ENCODE measurements at places on chromosomes 1 and 21. TPM values are rescaled to one million over a fixed set of nuclear protein-coding genes. Genes with fewer than 3 reads are reported as not detected.

DNA sequence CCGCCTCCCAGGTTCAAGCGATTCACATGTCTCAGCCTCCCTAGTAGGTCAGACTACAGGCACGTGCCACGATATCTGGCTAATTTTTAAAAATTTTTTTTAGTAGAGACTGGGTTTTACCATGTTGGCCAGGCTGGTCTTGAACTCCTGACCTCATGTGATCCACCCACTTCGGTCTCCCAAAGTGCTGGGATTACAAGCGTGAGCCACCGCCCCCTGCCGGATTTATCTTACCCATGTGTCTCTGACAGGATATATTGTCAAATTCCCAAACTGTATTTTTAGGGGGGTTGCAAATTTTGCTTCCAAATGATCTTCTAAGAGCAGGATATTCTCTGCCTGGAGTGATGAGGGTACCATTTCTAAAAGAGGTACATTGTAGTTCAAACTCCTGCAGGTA lies 74.3 kb downstream of the KIF26B start:
- DNase-seq: no peak

- no peak for DNase-seq
Observed at GRCh38 chr1:79100385-79100784, 93.9 kb upstream of the ADGRL4 start.

- DNase-seq: no peak
Observed at GRCh38 chr1:175118375-175119367, 51.0 kb downstream of the TNN start.

- DNase-seq: peak; percentile 42
Observed at GRCh38 chr1:19799230-19800075, at the start of gene TMCO4. Gene TMCO4 (minus strand): TSS chr1:19799916. CDS start chr1:19780758, 19,158 bp downstream.

GRCh38 chr1:196056966-196057365 lies 551.3 kb downstream of the KCNT2 start:
- no peak for DNase-seq

DNA sequence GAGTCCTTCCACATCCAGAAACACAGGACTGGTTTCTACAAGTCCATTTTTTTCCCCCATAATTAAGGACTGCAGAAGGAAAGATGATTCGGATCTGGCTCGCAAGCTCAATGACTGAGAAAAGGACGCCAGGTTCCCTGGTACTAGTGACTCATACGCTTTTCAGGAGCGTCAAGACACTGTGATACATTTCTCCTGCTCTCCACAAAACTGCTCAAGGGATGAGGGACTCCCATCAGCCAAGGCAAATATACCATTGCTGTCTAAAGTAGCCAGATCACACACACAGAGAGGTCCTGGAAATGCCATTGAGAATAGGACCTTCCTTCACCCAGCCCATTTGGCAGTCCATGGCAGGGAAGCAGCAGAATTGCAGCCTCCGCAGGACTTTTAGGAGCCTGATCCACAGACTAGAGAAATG lies 253.6 kb upstream of the IRF2BP2 start:
- no peak for DNase-seq

DNA sequence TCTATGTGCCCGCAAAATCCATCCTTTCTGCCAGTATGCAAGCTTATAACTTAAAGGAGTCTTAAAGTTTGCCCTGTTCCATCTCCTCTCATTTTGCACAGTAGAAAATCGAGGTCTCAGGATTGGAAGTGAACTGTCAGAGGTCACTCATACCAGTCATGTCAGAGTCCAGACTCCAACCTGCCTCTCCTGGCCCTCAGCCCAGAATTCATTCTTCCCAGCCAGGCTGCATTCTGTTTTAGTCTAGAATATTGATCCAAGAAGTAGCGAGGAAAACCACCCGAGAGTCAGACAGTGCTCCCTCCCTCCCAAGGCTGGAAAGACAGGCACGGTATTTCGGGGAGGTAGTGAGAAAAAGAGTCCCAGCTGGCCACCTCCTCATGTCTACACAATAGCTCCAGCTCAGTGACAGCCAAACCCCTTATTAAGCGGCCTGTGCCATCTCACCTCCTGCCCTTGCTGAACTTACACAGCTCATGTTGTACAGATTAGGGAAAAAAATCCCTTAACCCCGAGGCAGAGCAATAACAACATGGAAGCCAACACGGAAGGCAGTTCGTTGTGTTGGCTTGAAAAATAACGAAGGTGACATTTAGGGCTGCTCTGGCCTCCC lies 89.4 kb downstream of the OMA1 start:
- no peak for DNase-seq

GRCh38 chr1:88357729-88358128 lies 326.3 kb upstream of the PKN2 start:
- DNase-seq: no peak

GRCh38 chr1:222334026-222334680 lies 213.8 kb downstream of the HHIPL2 start:
- no peak for DNase-seq

DNA sequence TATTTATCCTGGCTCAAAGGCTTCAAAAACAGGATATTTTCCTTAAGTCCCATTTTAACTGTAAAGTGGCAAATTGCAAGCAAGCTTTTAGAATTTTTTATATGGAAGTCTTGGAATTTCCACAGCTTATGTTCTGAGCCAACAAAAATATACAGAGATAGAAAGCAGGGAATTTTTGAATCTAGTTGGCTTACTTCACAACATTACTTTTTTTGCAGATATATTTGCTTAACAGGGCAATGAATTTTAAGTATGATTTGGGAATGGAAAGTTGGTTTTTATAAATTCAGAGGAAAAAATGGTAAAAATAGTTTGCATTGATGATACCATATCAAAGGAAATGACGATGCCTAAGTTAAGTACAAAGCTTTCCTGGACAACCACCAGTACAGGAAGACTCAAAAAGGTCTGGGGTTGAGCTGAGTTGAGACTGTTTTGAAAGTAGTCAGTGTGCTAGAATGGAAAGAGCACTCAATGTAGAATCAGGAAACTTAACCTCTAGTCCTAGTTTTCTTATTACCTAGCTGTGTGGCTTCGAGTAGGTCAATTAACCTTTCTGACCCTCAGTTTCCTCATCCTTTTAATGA lies 11.0 kb upstream of the VCAM1 start:
- no peak for DNase-seq

DNA sequence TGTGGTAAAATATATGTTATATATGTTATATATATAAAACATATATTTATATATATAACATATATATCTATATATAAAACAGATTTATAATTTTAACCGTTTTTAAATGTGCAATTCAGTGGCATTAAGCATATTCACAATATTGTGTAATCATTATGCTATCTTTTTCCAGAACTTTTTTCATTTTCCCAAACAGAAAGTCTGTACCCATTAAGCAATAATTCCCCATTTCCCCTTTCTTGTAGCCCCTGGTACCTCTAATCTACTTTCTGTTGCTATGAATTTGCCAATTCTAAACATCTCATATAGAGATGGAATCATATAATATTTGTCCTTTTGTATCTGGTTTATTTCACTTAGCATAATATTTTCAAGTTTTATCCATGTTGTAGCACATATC lies 10.7 kb upstream of the ARHGEF11 start:
- DNase-seq: no peak

- DNase-seq: no peak
Observed at GRCh38 chr1:170731566-170732251, 67.8 kb downstream of the PRRX1 start.

DNA sequence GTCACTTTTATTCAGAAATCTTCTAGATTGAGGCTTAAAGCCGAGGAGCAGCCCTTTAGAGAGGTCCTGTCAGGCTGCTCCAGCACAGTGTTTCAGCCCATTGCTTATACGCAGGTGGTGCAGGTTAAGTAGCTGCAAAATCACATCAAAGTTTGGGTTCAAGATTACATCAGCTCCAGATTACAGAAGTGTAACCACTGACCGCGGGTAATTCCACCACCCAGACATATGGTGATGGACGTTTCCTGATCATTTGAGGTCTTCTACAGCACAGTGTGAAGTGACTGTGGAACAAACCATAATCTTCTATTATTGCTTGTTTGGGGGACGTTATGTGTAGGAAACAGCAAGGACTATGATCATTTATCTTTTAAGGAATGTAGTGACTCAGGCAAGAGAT lies 11.8 kb downstream of the C1orf115 start:
- DNase-seq: no peak

DNA sequence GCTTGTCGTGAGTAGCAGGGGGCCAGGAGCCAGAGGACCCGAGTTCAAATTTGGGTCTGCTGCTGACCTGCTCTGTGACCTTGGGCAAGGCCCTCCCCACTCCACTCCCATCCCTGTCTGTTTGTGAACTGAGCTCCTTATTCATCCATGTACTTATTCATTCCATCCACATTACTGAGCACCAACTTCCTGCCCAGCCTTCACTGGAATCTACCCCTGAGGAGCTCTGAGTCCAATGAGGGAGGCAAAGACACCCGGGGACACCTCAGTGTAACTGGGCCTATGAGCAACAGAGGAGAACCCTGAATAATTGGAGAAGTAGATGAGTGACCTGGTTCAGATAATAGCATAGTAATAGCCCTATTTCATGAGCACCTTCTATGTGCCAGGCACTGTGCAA lies 8.9 kb downstream of the BSND start:
- DNase-seq: no peak

DNA sequence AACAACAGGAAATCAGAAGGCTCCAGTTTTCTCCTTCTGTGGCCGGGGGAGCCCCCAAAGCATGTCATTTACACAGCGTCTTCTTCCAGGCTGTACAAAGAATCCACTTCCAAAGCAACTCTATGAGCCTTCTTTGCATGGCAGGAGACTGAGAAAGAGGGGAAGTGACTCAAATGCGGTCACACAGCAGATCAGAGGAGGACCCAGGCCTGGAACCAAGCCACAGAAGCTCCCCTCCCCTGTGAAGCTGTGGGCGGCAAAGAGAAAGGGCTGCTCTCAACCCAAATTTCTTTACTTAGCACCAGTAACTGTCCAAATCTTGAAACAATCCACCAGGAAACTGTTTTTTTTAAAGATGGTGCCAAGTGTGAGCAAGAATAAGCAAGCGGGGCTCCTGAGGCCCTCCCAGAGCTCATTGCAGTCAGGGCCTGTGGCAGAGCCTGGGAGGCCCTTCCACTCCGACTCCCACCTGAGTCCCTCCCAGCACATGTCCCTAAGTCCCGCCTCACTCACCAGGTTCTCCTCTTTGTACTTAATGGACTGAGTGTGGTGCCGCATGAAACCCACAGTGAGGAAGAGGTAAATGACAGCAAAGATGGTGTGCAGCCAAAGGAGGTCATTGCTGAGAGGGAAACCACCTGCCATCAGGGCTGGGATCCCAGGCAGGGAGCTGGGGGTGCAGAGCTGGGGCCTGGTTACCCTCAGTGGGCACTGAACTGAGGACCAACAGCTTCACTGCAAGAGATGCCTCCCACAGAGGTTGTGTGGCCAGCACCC lies 15.9 kb downstream of the TMEM63A start:
- DNase-seq: peak; percentile 42

DNA sequence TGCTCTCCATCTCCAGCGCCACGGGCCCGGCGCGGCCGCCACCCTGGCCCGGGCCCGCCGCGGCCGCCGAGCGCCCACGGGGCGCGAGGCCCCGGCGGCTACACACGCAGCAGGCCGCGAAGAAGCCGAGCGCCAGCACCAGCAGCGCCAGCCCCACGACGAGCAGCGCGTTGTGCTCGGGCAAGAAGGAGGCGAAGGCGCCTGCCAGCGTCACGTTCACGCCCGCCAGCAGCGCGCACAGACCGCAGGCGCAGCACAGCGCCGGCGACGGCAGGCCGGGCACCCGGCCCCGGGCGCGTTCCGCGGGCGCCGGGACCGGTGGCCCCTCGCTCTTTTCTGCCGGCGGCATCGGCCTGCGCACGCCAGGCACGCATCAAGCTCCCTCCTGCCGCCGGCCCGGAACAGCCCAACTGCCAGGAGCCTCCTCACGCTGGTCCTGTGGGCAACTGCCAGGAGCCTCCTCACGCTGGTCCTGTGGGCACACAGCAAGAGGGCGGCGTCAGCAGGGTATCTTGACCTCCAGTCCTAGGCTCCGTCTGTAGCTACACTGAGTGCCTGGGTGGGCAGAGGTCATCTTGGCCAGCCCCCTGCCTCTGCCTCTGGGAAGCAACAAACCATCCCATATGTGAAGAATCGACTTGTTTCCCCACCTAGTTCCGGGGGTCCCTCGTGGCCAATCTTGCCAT lies 18.1 kb downstream of the KNCN start:
- DNase-seq: no peak

DNA sequence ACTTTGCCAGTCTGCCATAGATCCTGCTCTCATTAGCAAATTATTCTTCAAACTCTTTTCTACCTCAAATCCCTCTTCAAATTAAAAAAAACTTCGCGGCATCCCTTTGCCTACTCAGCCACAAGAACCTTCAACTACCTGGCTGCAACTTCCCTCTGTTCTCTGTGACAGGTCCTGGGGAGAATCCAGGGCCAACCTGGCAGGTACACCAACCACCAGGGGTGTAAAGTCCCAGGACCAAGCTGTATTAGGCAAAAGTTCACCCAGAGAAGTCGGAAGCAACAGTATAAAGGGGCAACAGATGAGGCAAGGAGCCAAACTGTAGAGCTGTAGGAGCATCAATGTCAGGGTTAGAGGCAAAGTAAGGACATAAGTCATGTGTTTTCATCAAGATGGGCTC lies 18.3 kb upstream of the ITLN2 start:
- DNase-seq: no peak

- no peak for DNase-seq
Observed at GRCh38 chr1:246797597-246797996, 73.4 kb downstream of the SCCPDH start.

- no peak for DNase-seq
Observed at GRCh38 chr21:25563361-25564116, 43.7 kb downstream of the MRPL39 start.

The SH3D21 gene
- 0.51 TPM for polyA plus RNA-seq

The MSH4 gene
- not detected for polyA plus RNA-seq

The SGIP1 gene
- polyA plus RNA-seq: not detected

The GUCA2A gene
- polyA plus RNA-seq: not detected

The PLPPR4 gene
- not detected for polyA plus RNA-seq

The TENT5C gene
- polyA plus RNA-seq: 92.4 TPM

The ZNF683 gene
- not detected for polyA plus RNA-seq

The NSUN4 gene
- polyA plus RNA-seq: 32.2 TPM

The CD84 gene
- polyA plus RNA-seq: 8.5 TPM

The LAMC1 gene
- 16.9 TPM for polyA plus RNA-seq

The OLIG1 gene
- not detected for polyA plus RNA-seq

The KCND3 gene
- not detected for polyA plus RNA-seq

The ESPN gene
- not detected for polyA plus RNA-seq

The ORC1 gene
- polyA plus RNA-seq: not detected

All from naive B cell (primary cell).